ENCODE measurements at places on chromosomes 6 and 20.

GRCh38 chr6:125174626-125175025, 21.1 kb downstream of the TPD52L1 start:
- DNase-seq, result no peak

DNA sequence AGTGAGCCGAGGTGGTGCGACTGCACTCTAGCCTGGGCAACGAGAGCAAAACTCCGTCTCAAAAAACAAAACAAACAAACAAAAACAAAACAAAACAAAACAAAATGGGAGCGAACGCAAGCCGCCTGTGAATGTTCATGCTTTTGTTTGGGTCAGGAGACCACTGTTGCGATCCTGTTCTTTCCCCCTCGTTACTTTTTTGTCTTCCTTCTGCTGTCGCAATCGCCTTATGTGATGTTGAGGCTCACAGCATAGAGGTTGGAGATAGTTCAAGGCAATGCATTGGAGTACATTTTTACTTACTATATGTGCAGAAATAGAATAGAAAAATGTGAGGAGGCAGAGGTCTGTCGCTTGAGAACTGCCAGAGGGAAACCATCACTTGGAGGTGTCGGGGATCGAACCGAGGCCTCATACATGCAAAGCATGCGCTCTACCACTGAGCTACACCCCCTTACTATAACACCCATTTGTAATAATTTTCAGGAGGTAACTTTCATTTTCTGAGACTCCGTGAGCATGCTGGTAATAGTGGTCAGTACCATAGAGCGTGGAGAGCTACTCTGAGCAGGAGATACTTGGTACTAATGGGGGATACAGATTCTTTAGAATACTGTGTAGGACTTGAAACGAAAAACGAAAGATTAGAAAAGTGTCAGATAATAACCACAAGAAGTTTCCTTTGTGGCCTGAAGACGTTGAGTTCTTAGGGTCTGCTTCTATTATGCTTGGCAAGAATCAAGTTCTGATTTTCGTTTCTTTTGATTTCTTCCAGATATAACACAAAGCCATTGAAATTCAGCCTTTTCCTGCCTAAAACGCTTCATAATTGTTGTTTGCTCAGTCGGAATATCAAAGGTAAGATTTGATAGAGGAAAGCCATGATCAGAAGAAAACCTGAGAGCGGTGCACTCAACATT, 121.1 kb downstream of the TRIM27 start:
- peak; percentile 72 for DNase-seq

DNA sequence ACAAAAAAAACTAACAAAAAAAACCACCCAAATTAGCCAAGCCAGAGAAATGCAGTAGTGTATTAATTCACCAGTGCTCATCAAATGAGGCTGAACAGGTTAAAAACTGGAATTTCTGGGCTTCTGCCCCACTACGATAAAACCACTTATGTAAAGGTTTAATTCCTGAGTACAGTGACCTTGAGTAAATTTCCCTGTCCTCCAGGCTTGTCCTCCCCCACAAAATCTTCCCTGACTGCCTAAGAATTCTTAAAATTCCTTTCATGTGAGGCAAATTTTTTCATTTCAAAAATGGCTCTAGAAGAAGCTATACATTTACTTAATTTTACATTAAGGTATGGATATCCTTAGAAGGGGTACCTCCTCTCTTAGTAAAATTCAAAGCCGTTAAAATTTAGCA, 80.1 kb upstream of the ID4 start:
- DNase-seq, result no peak

DNA sequence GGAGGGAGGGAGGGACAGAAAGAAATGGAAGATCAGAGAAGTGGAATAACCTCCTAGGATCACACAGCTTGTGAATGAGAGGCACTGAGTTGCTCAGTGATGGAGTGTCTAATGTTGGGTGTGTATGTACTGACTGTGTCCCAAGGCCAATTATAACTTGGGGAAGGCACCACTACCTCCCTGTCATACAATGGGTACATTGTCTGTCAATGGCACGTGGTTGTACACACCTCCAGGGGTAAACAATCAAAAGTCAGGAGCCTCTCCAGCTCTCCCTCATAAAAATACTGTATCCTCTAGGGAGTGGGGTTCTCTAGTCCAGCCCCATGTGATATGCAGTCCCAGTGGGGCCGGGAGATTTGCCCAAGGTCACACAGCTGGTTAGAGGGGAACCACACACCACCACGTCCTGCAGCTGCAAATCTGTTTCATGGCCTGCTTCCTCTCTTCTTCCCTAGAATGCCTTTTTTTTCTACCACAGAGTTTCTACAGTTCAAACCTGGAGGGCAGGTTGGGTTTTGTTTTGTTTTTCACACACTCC, 112.5 kb downstream of the SNX5 start:
- no peak for DNase-seq

DNA sequence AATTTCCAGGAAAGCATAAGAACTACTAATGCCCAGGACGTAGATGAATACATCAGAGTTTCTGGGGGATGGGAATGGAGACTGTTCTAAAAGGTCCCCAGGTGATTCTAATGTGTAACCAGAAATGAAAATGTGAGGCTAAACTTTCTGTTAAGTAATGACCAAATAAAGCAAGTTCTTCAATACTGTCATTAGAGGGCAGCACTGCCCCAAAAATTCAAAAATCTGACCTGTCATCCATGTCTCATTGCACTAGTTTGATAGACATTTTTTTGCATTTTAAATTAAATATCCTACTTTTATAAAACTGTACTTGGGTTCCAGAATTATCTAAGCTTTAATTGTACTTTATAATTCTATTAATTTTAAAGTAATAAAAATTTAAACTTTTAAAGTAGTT, 94.9 kb downstream of the RFX6 start:
- DNase-seq, result peak; percentile 29

- DNase-seq, result no peak
Observed at GRCh38 chr6:155684416-155685196, 229.0 kb upstream of the NOX3 start.

DNA sequence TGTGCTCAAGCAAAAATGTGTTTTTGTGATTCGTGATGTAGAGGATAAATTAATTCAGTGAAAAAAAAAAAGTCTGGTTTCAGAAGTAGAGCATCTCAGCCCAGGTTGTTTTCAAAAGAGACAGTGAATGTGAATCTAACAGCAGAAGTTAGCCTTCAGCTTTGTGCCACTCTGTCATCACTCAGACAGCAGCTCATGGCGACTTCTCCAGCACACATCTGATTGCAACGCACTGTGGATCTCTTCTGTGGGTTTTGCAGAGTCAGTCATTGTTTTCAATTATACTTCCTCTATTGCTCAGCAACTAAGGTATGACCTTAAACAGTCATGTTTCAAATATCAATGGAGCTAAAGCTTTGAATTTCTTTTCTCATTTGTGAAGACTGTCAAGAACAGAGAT, 335.5 kb upstream of the POU3F2 start:
- no peak for DNase-seq

GRCh38 chr6:17899491-17899890, 87.9 kb downstream of the KIF13A start:
- DNase-seq, result no peak

- no peak for DNase-seq
Observed at GRCh38 chr20:13838664-13839063, 53.8 kb downstream of the NDUFAF5 start.

- DNase-seq, result no peak
Observed at GRCh38 chr6:93679836-93680235, 260.5 kb upstream of the EPHA7 start.

DNA sequence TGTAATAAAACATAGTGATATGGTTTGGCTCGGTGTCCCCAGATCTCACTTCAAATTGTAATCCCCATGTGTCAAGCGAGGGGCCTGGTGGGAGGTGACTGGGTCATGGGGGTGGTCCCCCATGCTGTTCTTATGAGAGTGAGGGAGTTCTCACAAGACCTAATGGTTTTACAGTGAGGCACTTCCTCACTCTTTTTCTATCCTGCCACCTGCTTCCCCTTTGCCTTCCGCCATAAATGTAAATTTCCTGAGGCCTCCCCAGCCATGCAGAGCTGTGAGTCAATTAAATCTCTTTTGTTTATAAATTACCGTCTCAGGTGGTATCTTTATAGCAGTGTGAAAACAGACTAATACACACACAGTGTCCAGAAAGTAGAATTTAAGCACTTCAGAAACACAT, 78.5 kb downstream of the REPS1 start:
- DNase-seq, result no peak

GRCh38 chr20:16273812-16274555, 299.3 kb downstream of the KIF16B start:
- DNase-seq, result no peak
